DMS153 (cell line): ENCODE measurements at places on chromosomes 16 and 17.
A peak's percentile ranks its signal among the peaks of the same experiment; 100 is the strongest.

DNA sequence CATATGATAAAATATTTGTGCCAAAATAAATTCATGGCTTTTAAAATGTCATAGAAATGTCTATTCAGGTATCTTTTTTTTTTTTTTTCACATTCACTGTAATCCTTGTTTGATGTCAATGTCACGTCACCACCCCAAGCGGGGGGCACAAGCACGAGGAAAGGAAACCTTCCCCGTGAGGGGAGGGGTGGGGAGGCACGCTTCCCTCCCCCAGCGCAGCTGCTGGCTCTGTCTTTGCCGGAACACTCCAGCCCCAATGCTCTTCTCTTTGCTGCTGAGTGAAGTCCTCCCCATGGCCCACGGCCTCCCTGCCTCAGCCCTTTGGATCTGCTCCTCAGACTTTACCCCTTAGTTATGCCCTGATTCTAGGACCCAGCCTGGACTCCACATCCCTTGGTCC, 1.5 kb downstream of the SLC35G3 start:
- DNase-seq: no peak

DNA sequence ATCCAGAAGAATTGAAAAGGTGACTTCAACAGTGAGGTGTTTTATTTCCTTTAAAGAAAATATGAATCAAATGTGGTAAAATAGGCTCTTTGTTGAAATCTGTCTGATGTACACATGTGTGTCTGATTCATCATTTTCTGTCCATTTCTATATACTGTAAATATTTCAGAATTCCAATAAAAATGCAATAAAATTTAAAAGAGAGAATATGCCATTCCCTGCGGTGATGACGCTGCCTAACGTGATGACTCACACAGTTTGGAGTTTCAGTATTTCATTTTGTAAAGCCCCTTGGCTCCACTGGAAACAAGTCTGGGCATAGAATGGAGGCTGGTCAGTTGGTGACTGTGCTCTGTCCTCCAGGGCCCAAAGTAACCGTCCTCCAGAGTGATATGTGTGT, 482.5 kb upstream of the CDH5 start:
- DNase-seq: no peak

DNA sequence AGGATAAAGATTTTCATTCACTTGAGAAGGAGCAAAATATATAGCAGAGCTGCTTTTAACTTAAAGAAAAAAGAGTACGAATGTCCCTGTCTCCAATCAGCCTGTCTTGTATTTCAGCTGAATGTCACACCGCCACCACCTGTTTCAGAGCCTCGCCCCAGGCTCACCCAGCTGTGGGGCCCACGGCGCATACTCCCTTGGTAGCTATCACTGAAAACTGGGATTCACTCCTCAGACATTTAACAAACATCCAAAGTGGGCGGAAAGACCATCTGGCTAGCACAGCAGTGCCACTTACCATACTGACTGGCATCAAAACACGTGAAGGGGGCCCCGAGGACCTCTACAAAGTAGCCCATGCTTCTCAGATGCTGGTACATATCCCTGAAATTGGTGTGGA, 25.4 kb upstream of the SLC38A8 start:
- DNase-seq: no peak

DNA sequence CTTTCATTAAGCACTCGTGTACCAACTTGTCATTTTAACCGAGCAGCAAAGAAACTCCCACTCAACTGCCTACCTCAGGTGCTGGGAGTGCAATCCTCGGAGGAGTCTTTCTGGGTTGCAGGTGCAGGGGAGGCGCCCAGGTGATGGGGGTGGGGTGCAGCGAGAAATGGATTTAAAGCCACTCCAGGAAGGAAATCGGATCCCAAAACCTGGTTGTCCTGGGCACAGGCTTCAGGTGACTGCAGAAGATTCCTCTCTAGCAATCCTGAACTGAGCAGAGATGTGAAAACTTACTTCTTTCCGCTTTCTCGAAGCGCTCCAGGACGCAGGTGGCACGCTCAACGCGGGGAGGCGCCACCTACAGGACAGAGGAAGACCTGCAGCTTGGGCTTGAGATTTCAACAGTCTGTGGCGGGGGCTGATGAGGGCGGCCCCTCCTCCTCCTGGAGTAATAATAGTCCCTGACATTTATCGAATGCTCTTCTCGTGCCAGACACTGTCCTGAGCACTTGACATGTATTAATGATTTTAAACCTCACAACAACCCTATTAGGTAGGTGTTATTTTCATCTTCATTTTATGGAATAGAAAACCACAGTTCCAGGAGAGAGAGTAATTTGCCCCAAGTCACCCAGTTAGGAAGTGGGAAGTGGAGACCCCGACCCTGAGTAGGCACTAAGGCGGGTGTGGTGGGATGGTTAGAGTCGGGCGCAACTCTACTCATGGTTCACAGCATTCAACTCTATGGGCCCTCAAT, 27.2 kb upstream of the SKAP1 start:
- DNase-seq: peak; percentile 17

- no peak for DNase-seq
Observed at GRCh38 chr16:77843405-77843804, 55.0 kb downstream of the VAT1L start.

DNA sequence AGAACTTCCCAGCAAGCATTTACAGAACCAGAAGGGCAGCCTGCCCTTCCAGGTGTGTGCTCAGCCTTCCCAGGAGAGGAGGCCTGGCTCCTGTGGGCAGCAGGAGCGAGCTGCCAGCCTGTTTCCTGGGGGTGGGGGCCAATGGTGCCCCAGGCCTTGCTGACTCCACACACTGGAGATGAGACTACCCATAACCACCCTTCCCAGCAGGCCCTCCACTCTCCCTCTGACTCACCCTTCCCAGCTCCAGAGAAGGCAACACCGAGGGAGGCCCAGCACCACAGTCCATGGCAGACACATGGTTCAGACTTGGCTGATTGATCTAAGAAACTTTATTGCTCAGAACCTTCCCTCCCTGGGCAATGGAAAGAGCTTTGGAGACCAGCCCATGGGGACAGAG, 1.8 kb upstream of the PRSS53 start:
- no peak for DNase-seq

GRCh38 chr16:66093191-66093590, 273.3 kb upstream of the CDH5 start:
- no peak for DNase-seq

GRCh38 chr17:40363111-40363827, 1.3 kb downstream of the GJD3 start:
- no peak for DNase-seq

GRCh38 chr16:86077243-86077940, 178.4 kb downstream of the IRF8 start:
- DNase-seq: no peak

- no peak for DNase-seq
Observed at GRCh38 chr17:78263063-78263735, 31.8 kb downstream of the TMEM235 start.

DNA sequence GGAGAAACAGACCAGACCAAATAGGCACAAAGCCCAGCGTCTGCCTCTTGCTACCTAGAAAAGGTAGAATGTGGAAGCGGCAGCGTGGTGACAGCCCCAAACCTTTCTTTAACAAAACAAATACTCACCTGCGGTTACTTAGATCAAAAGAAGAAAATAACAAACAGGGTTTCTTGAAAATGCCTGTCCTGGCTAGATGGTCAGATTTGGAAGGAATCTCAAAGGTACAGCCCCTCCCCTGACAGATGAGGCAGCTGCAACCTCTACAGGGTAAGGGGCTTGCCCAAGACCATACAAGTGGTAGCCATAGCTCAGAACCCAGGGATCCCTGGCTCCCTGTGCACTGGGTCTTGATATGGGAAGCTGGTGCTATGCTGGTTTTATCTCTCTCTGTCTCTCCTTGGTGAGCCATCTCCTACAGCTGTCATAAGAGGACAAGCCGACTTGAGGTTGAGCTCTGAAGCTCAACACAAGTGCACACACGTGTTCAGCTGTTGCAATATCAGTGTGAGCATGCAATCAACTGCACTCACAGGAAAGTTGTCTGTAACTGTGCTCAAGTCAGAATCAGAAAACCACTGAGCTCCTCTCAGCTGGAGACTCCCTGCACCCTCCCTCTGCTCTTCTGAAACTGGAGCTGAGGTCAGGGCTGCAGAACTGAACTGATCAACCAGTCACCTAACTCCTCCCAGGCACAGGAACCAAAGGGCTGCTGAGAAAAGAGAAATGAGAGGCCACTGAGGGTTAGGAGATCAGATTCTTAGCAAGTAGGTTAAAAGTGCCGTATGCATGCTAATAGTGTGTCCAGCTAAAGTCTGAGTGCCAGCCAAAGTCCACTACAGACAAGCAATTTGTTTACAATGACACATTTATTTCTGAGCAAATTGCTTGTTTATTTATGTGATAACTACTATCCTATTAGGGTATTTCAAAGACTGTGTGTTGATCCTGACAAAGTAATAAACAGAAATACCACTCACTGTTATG, 6.1 kb upstream of the RNF157 start:
- DNase-seq: no peak

- DNase-seq: no peak
Observed at GRCh38 chr16:89906140-89907025, 12.3 kb upstream of the MC1R start.

- DNase-seq: no peak
Observed at GRCh38 chr16:31487071-31487719, 4.3 kb downstream of the SLC5A2 start.

- no peak for DNase-seq
Observed at GRCh38 chr17:31297090-31297489, at the start of gene OMG. OMG (minus strand) TSS chr17:31297239; CDS start chr17:31296331, 908 bp downstream.

GRCh38 chr17:56583772-56584171, 9.7 kb upstream of the NOG start:
- no peak for DNase-seq

- DNase-seq: no peak
Observed at GRCh38 chr17:81558941-81559806, 7.0 kb upstream of the FAAP100 start.

DNA sequence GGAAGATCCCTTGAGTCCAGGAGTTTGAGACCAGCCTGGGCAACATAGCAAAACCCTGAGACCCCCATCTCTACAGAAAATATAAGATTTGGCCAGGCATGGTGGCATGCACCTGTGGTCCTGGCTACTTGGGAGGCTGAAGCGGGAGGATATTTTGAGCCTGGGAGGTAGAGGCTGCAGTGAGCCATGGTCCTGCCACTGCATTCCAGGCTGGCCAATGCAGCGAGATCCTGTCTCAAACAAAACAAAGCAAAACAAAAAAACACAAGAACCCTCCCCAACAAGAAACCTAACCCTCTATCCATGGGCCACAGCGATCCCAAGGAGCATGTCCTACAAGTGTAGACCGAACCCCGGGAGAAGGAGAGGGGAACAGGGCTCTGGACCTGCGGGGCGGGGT, 133.3 kb downstream of the MGAT5B start:
- DNase-seq: no peak

DNA sequence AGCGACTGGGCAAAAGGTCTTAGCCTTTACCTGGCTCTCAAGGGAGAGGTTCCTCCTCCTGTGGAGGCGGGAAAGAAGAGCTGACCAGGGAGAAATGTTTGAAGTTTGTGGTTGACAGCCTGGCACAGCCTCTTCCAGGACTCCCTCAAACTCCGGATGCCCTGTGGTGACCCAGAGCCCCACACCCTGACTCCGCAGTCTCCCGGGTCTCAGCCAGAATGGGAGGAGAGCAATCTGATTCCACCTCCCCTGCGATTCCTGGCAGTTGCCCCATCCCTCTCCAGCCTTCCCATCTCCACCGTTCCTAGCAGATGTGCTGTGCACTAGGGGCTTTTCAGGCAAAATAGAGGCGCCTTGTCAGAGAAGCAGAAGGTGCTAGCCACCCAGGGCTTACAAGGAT, 5.5 kb upstream of the DNAI2 start:
- no peak for DNase-seq

DNA sequence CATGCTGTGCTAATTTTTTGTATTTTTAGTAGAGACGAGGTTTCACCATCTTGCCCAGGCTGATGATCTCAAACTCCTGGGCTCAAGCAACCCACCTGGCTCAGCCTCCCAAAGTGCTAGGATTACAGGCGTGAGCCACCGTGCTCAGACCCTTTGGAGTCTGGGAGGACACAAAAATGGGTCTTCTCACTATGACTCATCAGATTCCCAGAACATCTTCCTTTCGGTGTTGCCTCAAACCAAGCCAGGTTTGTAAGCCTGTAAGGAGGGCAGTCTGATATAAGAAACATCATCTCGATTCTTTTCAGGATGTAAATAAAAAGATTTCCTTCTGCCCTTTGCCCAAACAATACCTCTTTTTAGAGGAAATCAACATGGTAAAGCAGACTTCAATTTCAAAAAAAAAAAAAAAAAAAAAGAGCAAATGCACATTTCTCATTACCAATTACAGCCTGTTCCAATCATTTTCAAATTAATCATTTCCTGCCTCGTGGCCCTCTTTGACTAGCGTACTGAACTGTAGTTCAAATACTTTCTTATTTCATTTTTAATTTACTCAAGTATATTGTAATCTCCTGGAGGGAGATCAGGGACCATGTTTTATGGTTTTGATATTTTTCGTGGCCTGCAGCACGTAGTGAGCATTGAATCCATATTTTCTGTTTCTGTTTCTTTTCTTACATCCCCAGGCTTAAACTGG, 409.6 kb downstream of the GRIN2A start:
- no peak for DNase-seq

DNA sequence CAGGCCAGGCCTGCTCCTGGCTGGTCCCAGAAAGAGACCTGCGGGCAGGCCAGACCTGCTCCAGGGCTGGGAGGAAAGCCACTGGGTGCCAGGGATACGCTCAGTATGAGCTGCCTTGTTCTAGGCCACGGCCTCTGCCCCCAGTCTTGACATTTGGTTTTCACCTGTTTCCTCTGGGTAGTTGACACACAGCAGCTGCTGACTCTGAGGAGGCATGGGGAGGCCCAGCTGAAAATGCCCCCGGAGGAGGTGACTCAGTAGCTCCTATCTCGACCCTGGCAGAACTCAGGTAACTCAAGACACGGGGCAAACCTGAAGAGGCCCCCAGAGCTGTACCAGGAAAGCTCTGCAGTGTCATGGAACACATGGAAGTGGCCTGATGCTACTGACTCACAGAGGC, 13.9 kb upstream of the ADGRG1 start:
- DNase-seq: no peak

DNA sequence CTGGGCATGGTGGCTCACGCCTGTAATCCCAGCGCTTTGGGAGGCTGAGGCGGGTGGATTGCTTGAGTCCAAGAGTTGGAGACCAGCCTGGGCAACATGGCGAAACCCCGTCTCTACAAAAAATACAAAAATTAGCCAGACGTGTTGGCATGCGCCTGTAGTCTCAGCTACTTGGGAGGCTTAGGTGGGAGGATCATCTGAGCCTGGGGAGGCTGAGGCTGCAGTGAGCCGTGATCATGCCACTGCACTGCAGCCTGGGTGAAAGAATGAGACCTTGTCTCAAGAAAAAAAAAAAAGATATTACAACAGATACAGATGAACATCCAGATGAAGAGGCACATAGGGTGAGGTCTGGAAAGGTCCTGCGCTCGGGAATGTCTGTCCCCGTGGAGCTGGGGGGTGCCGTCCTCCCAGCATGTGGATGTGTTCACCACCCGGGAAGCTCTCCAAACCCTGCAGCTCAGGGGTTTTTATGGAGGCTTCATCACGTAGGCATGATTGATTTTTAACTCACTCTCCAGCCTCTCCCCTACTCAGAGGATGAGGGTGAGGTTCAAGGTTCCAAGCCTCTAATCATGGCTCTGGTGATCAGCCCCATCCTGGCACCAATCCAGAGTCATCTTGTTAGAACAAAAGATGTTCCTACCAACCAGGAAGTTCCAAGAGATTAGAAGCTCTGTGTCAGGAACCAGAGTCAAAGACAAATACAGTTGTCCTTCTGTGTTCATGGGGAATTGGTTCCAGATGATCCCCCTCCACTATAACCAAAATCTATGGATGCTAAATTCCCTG, 85.0 kb upstream of the DNAJA2 start:
- DNase-seq: peak; percentile 51
